CD8-positive, alpha-beta T cell (primary cell): ENCODE measurements at places on chromosomes 1 and 21. TPM values are rescaled to one million over a fixed set of nuclear protein-coding genes. Genes with fewer than 3 reads are reported as not detected.

Gene ABCA4
- not detected for total RNA-seq

Gene LYPD8
- not detected for total RNA-seq

Gene LCE1A
- total RNA-seq = not detected

Gene TMEM54
- total RNA-seq = not detected

Gene LDLRAD1
- not detected for total RNA-seq

Gene NMNAT1
- 1.2 TPM for total RNA-seq

Gene CD1D
- total RNA-seq = not detected

Gene CHIT1
- total RNA-seq = 0.39 TPM
